Activated CD8-positive, alpha-beta memory T cell treated with anti-CD3 and anti-CD28 coated beads for 4 hours (primary cell): ENCODE measurements at places on chromosomes 7 and 10.

DNA sequence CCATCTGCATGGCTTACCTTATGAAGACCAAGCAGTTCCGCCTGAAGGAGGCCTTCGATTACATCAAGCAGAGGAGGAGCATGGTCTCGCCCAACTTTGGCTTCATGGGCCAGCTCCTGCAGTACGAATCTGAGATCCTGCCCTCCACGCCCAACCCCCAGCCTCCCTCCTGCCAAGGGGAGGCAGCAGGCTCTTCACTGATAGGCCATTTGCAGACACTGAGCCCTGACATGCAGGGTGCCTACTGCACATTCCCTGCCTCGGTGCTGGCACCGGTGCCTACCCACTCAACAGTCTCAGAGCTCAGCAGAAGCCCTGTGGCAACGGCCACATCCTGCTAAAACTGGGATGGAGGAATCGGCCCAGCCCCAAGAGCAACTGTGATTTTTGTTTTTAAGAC, 12.4 kb downstream of the DUSP5 start:
- no peak for DNase-seq

GRCh38 chr7:13034693-13035092, 347.3 kb downstream of the ARL4A start:
- no peak for DNase-seq

DNA sequence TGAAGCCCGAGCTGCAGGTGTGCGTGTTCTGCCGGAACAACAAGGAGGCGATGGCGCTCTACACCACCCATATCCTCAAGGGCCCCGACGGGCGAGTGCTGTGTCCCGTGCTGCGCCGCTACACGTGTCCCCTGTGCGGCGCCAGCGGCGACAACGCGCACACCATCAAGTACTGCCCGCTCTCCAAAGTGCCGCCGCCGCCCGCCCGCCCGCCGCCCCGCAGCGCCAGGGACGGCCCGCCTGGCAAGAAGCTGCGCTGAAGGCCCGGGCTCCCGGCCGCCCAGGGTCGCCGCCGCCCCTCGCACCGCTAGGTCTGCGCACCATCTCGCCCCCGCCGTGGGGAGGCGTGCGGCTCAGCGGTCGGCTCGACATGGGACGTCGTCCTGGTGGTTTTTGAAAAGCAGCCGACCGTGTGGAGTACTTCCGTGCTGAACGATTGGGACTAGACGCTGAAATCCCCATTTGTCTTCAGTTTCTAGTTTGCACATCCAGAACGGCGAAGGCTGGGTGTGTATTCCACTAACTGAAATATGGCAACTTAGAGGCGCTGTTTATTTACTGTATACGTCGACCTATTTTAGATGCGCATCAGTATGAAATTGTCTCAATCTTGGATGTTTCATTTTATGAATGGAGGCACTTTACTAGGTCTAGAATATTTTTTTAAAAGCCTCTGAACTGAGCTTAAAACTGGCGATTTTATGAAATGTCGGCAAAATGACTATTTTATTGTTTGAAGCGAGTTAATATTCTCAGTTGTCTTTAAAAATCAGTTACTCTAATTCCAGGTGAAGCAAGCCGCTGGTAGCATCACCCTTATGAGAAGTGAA, 1.1 kb downstream of the NANOS1 start:
- DNase-seq, result no peak

GRCh38 chr10:77436257-77436975, 201.2 kb downstream of the KCNMA1 start:
- DNase-seq, result no peak

GRCh38 chr7:41205600-41205999, 497.3 kb downstream of the INHBA start:
- no peak for DNase-seq

GRCh38 chr10:114304571-114305421, 65.7 kb downstream of the VWA2 start:
- peak; percentile 25 for DNase-seq

- DNase-seq, result no peak
Measured at GRCh38 chr10:89203237-89203636, 3.9 kb downstream of the CH25H start.

DNA sequence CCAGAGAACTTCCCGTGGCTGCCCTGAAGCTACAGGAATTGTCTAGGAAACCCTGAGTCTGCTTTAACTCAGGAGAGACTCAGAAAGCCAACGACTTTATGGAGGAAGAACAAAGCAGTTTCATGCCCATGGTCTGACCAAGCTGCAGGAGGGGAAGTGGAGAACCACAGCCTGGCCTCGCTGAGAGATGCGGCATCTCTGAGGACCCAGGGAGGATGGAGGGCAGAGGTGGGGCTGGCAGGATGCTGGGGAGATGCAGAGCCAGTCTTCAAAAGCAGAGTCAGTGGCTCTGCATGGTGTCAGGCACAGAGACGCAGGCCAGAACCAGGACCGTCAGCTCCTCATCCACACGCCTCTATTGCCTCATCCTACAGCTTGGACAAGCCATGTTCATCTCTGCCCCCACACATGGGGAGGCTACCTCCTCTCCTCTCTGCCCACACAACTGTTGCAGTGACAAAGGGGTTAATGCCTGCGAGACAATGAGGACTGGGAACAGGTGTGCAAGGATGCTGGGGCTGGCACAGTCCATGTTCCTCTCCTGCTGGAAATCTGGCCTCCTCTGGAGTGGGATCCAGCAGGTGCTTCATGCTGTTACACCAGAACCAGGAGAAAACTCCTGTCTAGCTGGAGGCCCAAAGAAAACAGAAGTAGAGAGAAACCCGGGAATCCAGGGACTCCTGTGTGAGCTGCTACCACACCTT, 267.0 kb downstream of the PLXNA4 start:
- DNase-seq, result no peak

- DNase-seq, result no peak
Measured at GRCh38 chr7:100396421-100396982, 23.2 kb downstream of the PILRA start.

DNA sequence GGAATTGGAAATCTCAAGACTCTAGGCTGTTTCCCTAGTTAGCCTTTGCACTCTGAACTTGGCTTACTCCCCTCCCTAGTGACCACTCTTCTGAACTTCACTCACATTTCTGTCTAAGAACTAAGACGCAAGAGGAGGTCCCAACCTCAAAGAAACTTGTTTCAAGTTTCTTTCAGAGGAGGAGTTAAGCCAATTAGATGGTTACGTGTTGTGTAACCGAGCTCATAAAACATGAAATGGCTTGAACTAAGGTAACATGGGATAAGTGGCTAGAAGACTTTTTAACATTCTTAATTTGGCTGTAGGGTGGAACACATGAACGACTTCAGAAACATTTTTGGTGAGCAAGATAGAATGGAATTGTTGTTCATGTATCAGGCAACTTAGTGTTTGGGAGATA, 39.5 kb upstream of the SEC61G start:
- no peak for DNase-seq

DNA sequence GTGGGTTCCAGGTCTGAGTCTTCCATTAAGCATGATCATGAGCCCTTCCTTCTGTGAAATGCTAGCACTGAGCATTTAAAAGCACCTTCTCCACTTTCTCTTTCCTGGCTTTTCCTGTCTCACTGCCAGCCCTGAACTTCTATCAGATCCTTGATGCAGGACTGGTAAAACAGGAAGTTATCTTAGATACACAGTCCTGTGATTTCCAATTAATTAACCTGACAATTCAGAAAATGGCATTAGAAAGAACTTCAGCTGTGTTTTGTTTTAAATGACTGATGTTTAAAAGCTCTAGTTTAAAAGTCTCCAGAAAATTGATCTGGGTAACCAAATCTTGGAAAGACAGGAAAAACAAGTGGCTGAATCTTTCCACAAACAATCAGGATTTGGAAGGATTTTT, 79.0 kb upstream of the MACROH2A2 start:
- DNase-seq, result no peak

- DNase-seq, result no peak
Measured at GRCh38 chr10:116385994-116386809, 41.4 kb upstream of the PNLIPRP3 start.

GRCh38 chr10:113991091-113991860, 52.4 kb upstream of the ADRB1 start:
- DNase-seq, result no peak

DNA sequence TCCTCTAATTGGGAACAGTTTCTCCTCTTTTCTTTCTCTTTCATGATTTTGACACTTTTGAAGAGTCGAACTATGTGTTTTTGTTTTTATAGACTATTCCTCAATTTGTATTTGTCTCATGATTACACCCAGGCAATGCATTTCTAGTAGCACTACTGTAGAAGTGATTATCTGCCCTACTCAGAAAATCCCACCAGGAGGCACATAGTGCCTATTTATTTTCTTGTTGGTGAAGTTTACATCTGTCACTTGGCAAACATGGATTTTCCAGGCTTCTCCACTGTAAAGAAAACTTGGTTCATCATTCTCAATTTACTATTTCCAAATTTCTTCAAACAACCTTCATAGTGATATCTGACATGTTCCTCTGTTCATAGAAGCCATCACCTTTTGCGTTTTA, 893.9 kb downstream of the CCSER2 start:
- no peak for DNase-seq

DNA sequence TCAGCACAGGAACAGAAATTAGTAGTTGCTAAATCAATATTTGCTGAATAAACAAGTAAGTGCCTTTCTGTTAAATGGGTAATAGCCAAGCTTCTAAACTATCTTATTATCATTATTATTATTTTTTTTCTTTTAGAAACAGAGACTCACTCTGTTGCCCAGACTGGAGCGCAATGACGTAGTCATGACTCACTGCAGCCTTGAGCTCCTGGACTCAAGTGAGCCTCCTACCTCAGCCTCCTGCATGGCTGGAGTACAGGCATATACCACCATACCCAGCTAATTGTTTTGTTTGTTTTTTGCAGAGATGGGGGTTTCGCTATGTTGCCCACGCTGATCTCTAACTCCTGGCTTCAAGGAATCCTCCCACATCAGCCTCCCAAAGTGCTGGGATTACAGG, 12.3 kb upstream of the ELN start:
- DNase-seq, result no peak

GRCh38 chr10:76192694-76193320, 761.4 kb downstream of the LRMDA start:
- no peak for DNase-seq

DNA sequence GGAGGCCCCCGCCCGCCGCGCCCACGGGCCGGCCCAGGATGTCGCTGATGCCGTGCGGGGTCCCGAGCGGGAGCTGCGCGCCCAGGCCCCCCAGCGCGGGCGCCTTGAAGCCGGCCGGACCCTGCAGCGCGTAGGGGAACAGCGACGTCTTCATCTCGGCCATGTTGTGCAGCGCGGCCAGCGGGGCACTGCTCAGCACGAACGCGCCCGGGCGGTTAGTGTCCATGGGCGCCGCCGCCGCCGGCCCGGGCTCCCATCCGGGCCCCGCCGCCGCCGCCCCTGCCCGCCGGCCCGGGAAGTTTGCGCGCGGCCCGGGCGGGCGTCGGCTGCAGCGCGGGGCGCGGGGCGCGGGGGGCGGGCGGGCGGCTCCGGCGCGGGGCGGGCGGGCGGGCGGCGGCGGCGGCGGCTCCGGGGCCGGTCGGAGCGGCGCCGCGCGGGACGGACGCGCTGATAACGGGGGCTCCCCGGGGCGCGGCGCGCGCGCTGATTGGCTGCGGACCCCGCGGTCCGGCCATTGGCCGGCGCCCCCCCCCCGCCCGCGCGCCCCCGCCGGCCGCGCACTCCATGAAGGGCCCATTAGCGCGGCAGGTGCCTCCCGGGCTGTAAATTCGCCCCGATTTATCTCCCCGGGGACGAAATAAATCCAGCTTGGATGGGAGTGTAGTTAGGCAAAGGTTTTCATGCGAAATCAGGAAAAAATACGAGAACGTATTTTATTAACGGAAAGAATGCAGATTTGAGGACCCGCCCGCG, at the start of gene NKX6-2:
Gene NKX6-2, minus strand, starts transcription at position 425 of the 753 bp plus-strand sequence. Its CDS starts 199 bp downstream, at position 226.
- no peak for DNase-seq

- no peak for DNase-seq
Measured at GRCh38 chr7:96596120-96596826, 113.4 kb downstream of the SEM1 start.

DNA sequence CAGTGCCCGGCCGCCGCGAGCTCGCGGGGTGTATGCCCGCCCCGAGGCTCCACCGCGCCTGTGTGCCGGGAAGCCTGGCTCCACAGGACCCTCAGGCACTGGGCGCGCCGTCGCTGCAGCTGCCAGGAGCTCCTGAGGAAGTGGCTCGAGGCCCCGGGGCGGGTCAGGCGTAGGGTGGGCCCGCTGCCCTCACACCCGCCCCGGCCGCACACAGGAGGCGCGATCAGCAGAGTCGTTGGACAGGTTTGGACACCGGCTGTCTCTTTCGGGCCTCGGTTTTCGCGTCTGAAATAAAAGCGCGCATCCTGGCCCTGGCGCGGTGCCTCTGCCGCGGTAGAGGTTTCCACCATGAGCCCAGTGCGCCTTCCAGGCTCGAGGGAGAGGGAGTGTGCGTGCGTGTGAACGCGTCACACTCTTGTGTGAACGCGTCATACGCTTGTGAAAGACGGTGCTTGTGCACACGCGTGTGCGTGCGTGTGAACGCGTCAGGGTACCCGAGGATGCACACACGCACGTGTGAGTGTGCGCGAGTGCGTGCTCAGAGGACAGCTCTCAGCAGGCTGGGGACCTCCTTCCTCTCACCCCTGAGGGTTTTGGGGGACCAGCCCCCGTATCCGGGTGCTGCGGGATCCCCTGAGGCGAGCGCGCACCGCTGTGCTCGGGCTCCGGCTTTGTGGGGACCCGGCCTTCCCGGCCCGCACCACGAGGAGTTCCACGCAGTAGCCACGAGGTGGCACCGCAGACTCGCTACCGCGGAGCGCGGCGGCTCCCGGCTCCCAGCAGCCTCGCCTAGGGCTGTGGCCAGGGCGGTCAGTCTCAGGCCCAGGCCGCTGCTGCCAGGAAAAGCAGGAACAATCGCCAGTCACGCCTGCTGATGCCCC, 83.8 kb downstream of the BMS1 start:
- DNase-seq, result no peak

DNA sequence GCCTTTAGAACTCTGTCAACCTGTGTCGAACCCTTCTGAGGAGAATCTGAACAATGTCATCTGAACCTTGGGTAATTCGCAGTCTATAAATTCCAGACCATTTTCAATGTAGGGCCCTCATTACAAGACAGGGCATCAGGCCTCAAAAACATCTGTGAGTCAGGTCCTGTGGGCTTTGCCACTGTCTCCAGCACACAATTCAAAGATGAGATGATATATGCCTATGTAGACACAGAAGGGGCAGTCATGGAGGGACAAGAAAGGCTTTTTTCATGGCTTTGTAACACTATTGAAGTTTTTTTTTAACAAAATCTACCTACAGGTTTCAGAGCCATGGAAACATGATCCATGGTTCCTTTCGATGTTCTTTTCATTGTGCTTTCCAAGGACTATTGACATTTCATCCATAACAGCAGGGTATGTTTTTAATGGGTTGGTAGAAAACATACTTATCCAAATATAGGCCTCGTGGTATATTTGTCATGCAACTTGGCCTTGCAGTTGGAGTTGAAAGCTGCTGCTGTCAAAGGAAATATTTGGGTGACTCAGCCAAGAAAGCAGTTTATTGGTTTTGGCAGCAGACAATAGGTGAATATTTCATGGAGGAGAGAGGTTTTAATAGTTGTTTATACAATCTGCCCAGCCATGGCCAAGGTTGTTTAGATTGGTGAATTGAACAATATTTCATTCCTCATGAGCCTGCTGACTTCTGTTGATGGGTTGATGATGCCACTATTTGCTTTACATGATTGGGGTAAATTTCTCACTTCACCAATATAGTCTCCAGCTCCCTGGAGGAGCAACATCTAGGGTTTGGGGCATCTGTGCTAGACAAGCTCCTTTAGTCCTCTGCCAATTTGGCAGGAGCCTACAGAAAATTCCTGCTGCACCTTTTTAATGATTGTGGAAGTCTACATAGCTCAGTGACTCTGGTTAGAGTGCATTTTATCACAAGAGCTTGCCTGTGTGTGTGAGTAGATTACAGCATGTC, 158.4 kb upstream of the TMEM72 start:
- DNase-seq, result no peak

GRCh38 chr10:19977097-19977521, 160.9 kb downstream of the PLXDC2 start:
- no peak for DNase-seq
